ENCODE measurements at places on chromosomes 6 and 20.

- no peak for DNase-seq
Measured at GRCh38 chr6:129130959-129131681, 248.2 kb downstream of the LAMA2 start.

DNA sequence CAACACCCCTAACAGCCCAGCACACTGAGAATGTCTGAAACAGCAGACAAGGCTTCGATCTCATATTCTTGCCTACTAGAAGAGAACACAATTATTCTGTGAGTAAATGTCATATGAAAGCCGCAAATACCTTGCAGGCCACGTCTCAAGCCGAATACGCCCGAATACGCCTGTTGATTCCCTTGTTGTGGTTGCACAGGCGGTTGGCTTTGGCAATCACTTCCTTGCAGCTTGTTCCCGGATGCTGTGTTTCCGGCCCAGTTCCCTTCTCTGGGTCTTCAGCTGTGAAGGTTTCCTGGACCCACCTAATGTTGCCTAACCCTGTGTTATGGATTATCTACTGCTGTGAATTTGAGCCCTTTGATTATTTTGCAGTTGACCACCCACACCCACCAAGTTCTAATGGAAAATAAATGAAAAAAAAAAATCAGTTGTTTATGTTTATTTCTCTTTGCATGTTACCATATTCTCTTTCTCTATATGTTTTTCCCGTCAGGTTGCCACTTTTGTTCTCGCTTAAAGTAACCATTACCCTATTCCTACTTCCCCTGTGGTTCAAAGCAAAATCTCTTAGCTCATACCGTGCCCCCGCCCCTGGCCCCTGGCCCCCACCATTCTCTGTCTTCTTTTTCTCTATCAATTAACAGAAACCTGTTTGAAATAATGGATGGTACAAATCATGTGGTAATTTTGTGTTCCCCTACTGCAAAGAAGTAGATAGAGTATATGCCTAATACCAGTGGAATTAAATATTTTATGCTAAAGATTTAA is 172.4 kb downstream of the ADGB start:
- no peak for DNase-seq

DNA sequence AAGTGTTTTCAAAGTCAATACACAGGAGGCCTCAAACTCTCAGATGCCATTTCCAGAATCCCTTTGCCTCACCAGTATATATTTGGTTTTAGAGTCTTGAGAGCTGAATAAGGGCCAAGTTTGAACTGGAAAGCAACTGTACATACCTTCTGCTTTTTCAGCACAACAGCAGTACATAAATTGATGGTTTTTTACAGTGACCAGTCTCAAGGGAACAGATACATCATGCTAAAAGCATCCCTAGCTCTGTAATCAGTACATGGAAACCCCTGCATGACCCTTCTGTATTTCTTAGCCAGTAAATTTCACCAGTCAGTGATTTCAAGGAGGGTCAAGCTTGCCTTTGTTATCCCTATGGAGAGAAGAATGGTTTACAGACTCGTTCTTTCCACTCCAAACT is 40.6 kb upstream of the ECHDC1 start:
- peak; percentile 72 for DNase-seq

GRCh38 chr6:34047913-34048867 is 97.7 kb downstream of the GRM4 start:
- no peak for DNase-seq

- no peak for DNase-seq
Measured at GRCh38 chr20:5836569-5836968, 86.4 kb downstream of the SHLD1 start.

DNA sequence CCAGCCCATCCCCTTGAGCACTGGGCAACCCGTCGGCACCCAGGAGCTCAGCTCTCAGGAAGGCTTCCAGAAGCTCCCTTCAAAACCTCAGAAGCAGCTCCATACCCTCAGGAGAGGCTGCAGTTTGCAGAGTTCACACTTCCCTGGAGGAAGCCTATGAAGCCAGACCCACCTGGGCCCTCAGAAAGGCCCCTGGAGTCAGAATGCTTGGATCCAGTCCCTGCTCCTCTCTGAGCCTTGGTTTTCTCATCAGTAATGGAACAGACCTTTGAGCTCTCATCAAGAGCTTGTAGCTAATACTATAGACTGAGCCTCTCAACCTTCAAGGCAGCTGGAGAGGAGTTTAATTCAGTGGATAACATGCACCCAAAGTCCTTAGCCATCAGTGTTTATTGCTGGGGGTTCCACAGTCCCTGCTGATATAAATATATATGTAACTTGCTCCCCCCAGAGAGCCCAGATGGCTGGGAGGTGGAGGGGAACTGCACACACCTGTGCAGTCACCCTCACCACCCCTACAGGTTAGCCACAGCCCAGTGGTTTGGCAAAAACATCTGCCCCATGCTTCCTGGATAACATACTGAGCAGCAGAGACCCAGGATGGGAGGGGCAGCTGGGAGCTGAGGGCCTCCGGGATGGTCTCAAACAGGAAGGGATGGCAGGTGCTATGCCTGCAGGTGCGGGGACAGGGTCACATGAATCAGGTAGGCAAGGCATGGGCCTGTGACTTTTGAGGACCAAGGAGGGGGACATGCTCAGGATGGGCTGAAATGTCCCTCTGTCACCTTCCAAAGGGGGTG is 120.1 kb downstream of the SNX5 start:
- DNase-seq, result no peak

DNA sequence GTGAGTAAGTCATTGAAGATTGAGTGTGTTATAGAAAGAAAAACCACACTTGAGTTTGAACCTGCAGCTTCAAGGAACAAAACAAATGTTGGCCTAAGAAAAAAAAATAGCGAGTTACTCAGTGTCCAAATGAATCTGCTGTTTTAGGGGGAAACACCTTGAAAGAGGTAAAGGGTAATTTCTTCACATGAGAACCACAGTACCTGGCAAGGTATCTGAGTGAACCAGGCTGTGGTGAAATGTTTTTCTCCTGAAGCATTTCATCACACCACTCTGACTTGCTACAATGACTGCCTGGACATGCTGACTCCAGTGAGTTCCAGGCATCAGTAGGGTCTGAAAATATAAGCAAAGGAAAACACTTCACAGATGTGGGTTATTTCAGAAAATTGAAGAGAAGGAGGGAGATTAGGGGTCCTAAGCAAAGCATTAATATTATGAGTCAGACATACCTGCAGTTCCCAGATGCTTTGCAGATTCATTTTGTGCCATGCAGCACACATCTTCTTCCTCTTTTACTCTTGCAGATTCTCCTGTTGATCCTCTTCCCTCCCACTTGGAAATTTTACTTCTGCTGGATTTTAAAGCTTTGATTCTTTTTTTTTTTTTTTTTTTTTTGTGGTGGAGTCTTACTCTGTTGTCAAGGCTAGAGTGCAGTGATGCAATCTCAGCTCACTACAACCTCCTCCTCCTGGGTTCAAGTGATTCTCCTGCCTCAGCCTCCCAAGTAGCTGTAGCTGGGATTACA is 206.2 kb upstream of the SGK1 start:
- no peak for DNase-seq

- no peak for DNase-seq
Measured at GRCh38 chr6:169881398-169881797, 130.0 kb downstream of the ERMARD start.

- DNase-seq, result no peak
Measured at GRCh38 chr6:106975738-106976064, 1.2 kb upstream of the CD24 start.

DNA sequence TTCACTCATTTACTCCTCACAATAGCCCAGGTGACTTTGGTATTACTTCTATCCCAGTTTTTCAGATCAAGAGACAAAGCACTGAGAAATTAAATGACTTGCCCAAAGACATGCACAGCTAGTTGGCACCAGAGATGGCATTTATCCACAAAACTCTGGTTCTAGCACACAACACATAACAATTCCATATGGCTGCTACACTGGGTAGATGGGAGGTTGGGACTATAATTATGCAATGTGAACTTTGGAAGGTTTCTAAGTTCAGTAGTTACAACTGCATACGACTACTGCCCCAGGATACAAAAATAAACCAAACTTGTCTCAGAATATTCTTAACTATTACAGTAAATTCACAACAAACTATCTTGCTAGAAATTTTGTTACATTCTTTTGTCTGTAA is 54.2 kb upstream of the MLIP start:
- no peak for DNase-seq

GRCh38 chr6:818196-818595 is 125.3 kb upstream of the EXOC2 start:
- DNase-seq, result no peak

- no peak for DNase-seq
Measured at GRCh38 chr6:35742842-35743241, 6.0 kb downstream of the ARMC12 start.

- DNase-seq, result no peak
Measured at GRCh38 chr6:44219053-44219814, 2.5 kb downstream of the MYMX start.

DNA sequence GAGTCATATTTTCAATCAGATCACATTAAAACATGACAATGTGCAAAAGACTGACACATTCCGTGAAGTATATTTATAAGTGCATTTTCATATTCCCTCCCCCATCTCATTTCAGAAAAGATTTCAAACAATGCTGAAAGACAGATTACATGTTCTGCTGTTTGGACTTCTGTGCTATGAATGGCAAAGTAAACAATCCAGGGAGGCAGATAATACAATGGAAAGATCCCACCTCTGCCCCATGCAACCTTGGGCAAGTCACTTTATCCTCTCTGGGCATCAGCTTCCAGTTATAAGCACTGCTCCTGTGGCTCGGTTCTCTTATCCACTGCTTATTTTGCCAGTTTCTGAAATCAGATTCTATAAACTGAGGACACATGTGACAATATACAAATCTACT is 110.2 kb downstream of the RCAN2 start:
- no peak for DNase-seq

- DNase-seq, result no peak
Measured at GRCh38 chr6:130189531-130190397, 33.0 kb downstream of the SAMD3 start.

- DNase-seq, result peak; percentile 58
Measured at GRCh38 chr20:22339091-22339881, 245.1 kb downstream of the FOXA2 start.

DNA sequence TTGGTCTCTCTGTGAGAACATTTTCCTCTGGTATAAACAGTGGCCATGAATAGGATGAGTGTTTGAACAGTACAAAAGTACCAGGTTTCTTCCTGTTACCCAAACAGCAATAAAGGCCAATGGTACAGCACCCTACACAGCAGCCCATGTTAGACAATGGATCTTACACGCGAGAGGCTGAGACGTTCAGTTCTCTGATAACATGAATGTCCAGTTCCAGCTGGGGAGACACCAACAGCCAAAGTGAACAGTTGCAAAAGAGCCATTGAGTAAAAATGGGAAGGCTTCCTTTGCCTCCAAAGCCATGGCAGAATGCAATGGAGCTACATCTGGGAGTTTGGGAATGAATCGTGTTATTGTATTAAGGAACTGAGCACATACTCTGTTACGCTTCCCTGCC is 246.8 kb upstream of the SGK1 start:
- no peak for DNase-seq

DNA sequence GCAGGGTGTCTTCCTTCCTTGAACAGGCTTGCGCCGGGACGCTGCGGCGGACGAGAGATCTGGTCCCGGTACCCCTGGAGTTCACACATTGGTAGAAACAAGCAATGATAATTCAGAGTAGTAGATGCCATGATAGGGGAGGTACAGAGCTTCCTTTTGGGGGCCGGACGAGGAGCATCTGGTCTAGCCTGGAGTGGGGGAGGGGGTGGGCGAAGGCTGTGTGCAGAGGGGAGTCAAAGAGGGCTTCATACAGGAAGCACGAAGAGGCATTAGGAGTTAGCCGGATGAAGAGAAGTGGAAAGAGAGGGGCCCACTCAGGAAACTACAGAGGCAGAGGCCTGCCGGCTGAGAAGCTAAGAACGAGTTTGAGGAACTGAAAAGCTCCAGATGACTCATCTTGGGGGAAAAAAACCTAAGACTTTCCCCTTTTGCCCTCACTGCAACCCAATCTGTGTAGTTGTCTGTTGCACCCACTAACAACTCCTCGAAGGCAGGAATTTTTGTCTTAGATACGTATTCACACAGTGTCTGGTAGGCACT is 611 bp downstream of the CNPY3 start:
- DNase-seq, result peak; percentile 57

DNA sequence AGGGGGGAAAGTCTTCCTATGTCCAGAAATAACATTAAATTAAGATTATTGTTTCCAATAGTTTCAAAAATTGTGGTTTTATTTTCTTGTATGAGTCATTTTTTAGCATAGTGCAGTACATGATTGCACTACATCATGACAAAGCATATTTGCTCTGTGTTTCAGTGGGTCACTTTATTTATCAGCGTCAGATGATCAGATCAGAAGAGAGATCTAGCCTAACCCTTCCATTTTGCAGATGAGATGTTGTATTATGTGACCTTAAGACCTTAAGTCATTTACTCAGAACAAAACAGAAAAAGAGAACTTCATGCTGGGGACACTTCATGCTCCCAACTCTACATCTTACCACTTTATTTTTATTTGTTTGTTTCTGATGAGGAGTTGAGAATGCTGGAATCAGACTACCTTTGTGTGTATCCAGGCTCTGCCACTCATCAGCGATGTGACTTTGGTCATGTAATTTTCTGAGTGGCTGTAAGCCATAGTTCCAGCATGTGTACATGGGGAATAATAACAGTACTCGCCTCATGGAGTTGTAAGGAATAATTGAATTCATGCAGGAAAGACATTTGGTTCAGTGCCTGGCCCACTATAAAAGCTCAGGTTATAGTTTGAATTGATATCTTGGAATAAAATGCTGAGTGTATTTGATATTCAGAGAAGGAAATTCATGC is 13.5 kb downstream of the EYA4 start:
- DNase-seq, result no peak

DNA sequence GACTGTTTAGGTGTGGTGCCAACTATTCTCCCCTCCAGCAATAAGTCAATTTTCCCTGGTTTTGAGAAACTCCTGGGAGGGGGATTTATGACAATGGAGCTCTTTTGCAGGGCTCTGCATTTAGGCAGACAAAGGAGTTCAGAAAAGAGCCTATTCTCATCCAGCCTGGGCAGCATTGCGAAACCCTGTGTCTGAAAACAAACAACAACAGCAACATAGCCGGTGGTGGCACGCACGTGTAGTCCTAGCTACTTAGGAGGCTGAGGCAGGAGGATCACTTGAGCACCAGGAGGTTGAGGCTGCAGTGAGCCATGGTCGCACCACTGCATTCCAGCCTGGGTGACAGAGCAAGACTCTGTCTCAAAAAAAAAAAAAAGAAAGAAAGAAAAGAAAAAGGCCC is 6.4 kb downstream of the CLPS start:
- DNase-seq, result no peak

- DNase-seq, result no peak
Measured at GRCh38 chr20:61125546-61126180, 126.4 kb upstream of the CDH4 start.

DNA sequence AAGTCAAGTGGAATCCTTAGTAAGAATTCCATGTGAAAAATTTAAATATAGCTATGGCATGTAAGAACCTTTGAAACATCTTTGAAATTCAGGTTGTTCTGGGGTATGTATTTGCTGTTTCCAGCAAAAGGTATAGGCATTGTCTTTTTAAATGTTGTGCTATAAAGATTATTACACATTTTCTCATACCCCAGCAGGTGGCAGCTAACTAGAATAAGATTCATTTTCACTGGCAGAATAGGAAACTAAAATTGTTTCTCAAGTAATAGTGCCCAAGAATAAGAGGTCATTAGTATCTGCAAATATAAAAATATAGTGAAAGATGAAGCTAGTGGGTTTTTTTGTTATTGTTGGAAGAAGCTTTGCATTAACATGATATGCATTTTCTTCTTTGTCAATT is 1.8 kb downstream of the GRIK2 start:
- DNase-seq, result no peak

- no peak for DNase-seq
Measured at GRCh38 chr20:48728042-48728825, 99.6 kb downstream of the PREX1 start.

GRCh38 chr6:33147807-33148666 is 44.2 kb downstream of the COL11A2 start:
- DNase-seq, result peak; percentile 18

Data from brain microvascular endothelial cell (primary cell).